Nucleus accumbens (tissue), 56 donors: ENCODE measurements at places on chromosomes 12 and 14.

GRCh38 chr12:114406316-114406983 is 506 bp upstream of the TBX5 start:
- DNase-seq, result no peak

DNA sequence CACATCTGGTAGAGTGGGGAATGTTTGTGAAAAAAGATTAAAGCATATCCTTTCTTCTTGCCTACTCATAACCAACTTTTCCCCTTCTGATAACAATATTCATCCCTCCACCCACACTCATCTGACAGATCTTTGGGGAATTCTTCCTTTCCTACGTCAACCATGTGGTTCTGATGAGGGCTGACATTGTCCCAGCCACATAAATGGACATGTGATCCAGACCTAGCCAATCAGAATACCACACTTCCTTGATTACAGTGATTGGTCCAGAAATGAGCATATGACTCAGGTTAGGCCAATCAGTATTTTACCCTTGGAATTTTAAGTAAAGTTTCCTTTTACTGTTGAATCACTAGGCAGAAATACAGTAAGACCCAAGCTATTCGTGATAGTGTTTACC is 58.9 kb downstream of the GPR65 start:
- DNase-seq, result no peak

GRCh38 chr12:111521801-111522200 is 77.3 kb downstream of the ATXN2 start:
- no peak for DNase-seq

GRCh38 chr12:113134521-113134951 is 1.0 kb downstream of the RASAL1 start:
- no peak for DNase-seq

DNA sequence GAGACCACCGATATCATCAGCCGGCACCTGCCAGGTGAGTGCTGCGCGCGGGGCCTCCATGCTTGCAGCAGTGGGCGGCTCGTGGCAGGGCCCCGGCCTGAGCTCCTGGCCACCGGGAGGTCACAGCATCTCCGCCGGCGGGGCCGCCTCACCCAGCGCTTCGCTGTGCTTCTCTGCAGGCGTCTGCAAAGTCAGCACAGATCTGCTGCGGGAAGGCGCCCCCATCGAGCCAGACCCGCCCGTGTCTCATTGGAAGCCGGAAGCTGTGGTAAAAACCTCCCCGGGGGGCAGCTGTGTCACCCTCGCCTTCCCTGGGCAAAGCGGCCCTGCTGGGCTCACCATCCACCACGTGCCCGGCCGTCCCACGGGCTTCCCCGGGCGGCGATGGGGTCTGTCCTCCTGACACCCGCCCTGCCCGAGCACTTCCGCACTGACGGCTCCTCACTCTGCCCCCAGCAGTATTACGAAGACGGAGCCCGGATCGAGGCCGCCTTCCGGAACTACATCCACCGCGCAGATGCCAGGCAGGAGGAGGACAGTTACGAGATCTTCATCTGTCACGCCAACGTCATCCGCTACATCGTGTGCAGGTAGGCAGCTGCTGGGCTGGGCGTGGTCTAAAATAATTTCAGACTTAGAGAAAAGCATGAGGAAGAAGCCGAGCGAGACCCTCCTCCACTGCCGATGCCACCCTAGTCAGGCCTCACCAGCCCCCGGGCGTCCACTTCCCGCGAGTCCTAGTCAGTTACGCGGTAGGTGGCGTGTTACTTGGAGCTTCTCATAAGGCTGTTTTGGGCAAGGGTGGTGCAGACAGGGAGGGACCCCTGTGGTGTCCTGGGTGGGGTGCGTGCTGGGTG is 7.1 kb downstream of the PGAM5 start:
- no peak for DNase-seq

DNA sequence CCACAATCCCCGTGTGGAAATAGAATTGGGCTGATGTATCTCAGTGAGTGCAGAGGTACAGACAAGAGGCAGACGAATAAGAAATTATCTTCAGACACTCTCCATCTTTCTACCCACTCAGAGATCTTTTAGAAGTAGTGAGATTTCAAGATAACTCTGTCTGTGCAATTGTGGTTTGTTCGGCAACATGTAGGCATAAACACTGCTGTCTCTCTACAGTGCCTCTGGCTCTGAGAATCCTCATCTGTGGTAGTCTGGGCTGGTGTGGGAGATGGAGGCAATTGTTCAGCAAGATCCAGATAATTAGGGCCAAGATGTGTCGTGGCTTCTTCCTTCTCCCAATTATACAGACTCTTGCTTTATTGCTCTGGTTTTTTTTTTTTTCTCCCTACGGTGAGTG is 3.1 kb downstream of the HOXC13 start:
- DNase-seq, result no peak

DNA sequence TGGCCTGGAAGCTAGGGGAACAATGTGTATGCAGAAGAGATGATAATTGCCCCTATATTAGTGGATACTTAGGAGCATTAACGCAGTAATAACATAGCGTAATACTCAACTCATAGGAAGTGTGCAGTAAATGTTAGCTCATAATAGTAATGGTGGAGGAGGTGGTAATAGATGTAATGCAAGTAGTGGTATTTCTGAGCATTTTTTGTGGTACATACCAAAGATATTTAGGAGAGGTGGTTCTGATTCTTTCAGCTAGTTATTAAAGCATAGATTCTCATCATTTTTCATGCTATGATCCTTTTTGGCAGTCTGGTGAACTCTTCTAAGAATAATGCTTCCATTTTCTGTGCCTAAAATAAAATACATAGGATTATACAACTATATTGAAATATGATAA is 233.1 kb downstream of the PTPRO start:
- DNase-seq, result no peak

DNA sequence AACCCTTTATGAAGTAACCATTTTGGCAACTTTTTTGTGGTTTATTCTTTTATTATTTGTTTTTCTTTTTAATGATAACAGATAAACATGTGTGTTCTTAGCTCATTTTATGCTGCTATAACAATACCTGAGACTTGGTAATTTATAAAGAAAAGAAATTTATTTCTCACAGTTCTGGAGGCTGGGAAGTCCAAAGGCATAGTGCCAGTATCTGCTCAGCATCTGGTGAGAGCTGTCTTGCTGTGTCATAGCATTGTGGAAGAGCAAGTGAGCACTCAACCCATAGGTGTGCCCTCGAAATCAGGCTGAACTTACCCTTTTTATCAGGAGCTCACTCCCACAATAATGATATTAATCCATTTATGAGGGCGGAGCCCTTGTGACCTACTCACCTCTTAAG is 8.0 kb upstream of the SCFD1 start:
- DNase-seq, result no peak

DNA sequence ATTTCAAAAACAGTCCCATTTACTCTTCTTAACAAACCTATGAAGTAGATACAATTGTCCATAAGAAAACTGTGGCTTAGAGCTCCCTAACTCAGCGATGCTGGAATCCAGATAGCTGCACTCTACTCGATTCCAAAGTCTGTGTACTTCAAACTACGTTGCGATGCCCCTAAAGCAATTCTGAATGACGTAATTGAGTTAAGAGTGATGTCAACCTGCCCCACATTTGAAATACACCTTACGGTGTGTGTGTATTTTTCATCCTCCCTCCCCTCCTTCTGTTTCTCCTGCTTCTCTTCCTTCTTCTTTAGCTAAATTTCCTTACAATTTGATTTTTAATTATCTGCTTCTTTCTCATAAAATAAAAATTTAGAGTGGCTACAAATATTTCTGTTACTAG is 31.9 kb upstream of the RAP1B start:
- DNase-seq, result no peak

DNA sequence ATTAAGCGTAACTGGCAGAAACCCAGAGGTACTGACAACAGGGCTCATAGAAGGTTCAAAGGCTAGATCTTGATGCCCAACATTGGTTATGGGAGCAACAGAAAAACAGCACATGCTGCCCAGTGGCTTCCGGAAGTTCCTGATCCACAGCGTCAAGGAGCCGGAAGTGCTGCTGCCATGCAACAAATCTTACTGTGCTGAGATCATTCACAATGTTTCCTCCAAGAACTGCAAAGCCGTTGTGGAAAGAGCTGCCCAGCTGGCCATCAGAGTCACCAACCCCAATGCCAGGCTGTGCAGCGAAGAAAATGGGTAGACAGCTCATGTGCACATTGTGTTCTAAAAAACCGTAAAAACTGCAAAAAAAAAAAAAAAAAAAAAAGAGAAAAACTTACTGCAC is 192.3 kb downstream of the MON2 start:
- DNase-seq, result no peak

DNA sequence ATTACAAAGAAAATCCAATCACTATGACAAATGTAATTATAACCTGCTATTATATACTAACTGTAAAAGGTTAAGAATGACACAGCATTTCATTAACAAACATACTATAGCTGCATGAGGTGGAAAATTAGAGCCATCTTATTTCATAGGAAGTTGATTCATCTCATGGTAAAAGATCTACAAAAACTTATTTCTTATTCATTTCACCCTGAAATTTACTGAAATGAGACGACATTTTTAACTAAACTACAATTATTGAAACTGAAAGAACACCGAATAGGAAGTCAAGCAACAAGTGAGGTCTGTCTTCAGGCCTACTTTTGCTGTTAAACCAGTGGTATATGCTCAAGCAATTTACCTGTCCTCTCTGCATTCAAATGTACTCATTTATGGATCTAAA is 87.2 kb downstream of the CEP83 start:
- DNase-seq, result no peak

DNA sequence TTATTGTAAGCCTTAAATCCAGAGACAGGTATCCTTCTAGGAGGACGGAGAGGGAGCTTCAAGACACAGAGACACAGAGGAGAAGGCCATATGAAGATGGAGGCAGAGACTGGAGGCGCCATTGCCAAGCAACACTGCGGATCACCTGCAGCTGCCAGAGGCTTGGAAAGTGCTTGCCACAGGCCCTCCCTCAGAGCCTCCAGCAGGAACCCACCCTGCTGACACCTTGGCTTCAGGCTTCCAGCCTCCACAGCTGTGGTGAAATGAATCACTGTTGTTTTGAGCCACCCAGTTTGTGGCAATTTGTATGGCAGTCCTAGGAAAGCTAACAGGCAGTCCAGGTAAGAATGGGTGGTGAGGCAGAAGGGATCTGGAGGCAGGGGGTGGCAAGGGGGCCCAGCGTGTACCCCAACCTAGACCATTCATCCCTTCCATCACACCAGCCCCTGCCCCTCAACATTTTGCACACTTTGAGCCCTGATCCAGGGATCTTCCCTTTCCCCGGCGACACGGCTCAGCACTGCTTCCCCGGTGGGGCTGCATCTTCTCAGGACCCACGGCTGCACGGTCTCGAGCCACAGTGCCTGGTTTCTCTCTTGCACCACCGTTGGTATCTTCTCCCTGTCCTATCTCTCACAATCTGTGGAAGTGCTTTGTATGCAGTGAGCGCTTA is 22.3 kb upstream of the BCDIN3D start:
- DNase-seq, result no peak

GRCh38 chr12:47225356-47225755 is 145.6 kb upstream of the AMIGO2 start:
- no peak for DNase-seq

GRCh38 chr12:111056618-111057521 is 136.5 kb upstream of the MYL2 start:
- no peak for DNase-seq

- peak; percentile 80 for DNase-seq
Measured at GRCh38 chr12:57845478-57846284, 848 bp downstream of the CTDSP2 start.

DNA sequence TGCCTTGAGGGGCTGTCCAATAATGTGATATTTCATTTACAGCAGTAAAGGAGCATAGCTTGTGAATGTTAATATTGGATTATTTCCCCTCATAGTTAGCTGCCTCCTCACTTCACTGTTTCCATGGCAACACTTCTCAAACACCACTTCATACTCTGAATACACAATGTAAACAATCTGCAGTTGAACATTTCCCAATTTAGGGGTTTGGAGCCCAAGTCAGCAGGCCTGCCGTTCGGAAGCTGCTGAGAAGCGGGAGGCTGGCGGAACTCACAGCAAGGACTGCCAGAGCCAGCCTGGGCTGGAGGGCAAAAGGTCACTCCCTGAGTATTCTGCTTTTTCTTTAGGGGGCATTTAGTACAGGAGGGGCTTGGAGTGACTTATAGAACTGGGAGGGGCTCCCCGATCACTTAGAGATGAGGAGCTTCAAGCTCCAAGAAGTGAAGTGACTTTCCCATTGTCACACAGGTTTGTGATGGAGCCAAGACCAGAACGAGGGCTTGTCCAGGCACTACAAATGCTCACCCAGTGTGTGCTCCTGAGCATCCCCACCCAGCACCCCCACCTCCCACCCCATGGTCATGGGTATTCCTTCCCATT is 12.1 kb upstream of the SLC24A4 start:
- no peak for DNase-seq

GRCh38 chr12:84874125-84874824 is 38.3 kb downstream of the SLC6A15 start:
- no peak for DNase-seq

- no peak for DNase-seq
Measured at GRCh38 chr12:6316921-6317692, 6.6 kb downstream of the PLEKHG6 start.

DNA sequence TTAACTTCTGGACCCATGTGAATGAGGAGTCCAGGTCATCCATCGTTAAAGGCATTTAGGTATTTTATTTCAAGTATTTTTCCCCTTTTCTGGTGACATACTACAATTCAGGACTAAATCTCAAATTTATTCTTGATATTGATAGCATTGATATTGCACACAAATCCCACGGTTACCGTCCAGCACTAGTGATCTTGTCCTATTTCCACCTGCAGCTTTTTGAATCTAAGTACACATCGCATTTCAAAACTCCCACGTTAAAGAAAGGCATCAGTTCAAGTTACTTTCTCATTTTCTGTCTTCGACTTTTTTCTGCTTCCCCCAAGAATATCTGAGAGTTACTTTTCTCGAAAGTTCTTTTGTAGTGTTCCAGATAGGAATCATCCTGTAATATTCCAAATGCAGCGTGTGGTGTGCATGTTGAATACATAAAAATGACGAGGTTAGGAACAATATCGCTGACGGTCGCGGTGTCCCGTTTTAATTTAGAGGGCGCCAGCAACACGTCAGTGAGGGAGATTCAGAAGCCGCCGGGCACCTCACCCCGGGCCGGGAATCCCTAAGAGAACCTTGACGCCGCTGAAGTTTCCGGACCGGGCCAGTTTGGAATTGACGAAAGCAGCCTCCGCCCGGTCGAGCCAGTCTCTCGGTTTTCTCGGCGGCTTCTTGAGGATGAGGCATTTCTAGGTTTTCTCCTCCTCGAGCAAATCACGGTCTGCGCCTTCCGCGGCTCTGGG is 569 bp upstream of the RGS6 start:
- DNase-seq, result peak; percentile 7

- peak; percentile 23 for DNase-seq
Measured at GRCh38 chr12:108587826-108588225, 10.1 kb downstream of the TMEM119 start.

GRCh38 chr12:59452259-59452658 is 143.6 kb upstream of the SLC16A7 start:
- DNase-seq, result no peak

GRCh38 chr14:65167072-65167645 is 64.8 kb upstream of the MAX start:
- no peak for DNase-seq

- no peak for DNase-seq
Measured at GRCh38 chr14:44412858-44413569, 94.1 kb downstream of the FSCB start.
